Cortex of kidney (tissue), 1 donor: ENCODE measurements at places on chromosomes 4 and X.

GRCh38 chrX:2901367-2902036 is 27.6 kb downstream of the ARSD start:
- DNase-seq, result no peak

DNA sequence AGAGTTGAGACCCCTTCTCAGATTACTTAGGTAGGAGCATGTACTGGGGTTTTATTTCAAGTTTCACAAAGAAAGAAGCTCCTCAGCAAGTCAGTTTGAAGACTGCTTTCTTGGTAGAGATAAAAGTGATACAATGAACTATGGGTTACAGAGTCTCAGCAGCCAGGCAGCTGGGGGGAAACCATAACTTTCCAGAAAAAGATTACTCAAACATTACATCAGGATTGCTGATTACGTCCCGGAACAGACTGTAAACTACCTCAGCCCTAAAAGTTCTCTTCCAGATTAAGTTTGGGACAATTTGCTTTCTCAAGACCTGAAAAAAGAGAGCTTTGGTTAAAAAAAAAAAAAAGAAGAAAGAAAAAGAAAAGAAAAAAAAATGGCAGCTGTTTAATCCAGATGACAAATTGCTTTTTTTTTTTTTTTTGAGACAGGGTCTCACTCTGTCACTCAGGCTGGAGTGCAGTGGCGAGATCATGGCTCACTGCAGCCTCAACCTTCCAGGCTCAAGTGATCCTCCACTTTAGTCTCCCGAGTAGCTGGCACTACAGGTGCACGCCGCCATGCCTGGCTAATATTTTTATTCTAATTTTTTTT is 16.6 kb downstream of the SAT1 start:
- DNase-seq, result no peak

DNA sequence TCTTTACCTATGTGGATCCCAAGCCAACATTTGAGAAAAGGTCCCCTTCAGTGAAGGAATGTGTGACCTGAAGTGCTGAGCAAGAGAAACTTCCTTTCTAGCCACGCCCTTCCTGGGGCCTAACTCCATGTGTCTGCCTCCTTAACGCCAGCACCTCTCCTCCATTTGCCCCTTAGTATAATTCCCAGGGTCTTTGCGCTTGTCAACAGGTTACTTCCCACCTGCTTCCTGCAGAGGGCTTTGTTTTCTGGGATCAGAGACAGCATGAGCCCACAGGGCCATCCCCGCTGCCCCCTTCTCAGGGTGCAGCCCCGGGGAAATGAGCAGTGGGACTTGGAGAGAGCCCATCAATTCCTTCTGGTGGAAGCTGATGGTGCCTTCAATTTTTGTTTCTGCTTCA is 45.9 kb upstream of the DRD5 start:
- DNase-seq, result no peak

GRCh38 chr4:159101988-159102621 is 774 bp upstream of the RAPGEF2 start:
- DNase-seq, result no peak

DNA sequence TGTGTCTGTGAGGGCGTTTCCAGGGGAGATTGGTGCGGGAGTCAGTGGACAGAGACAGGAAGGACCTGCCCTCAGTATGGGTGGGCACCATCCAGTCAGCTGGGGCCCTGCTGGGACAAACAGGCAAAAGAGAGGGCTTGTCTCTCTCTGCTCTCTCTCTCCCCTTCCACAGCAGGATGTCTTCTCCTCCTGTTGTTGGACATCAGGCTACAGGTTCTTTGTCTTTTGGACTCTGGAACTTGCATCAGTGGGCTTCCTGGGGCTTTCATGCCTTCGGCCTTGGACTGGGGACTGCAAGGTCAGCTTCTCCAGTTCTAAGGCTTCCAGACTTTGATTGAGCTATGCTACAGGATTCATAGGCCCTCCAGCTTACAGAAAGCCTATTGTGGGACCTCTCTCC is 59.6 kb downstream of the ADGRA3 start:
- DNase-seq, result no peak

DNA sequence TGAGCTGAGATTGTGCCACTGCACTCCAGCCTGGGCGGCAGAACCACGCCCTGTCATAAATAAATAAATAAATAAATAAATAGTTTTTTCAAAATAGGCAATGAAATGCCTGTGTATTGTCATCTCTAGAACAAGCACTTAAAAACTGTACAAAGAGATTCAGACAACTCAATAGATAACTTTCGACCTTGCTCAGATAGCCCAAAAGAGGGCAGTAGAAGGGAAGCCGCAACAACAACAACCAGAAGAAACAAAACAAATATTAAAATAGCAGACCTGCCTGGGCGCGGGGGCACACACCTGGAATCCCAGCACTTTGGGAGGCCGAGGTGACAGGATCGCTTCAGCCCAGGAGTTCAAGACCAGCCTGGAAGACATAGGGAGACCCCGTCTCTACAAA is 9.4 kb upstream of the CLDN34 start:
- no peak for DNase-seq

- DNase-seq, result no peak
These were observed 247.1 kb downstream of the SPRY1 start for GRCh38 chr4:123643691-123644090.
